Anterior cingulate cortex (tissue), 58 donors: ENCODE measurements at places on chromosomes 16 and 17.
A peak's percentile ranks its signal among the peaks of the same experiment; 100 is the strongest.

DNA sequence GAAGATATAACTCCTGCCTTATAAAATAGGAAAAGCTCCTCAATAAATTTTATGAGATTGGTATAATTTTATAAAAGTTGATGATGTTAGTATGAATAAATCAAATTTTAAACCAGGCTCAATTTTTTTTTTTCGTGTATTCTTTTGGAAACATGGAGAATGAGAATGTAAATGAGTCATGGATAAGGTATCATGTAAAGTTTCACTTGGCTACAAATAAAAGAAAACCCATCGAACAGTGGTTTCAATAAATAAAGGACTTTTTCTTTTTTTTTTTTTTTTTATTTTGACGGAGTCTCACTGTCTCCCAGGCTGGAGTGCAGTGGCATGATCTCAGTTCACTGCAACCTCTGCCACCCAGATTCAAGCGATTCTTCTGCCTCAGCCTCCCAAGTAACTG, 67.3 kb downstream of the PHKB start:
- no peak for DNase-seq

GRCh38 chr16:28884045-28884444, 5.8 kb downstream of the ATP2A1 start:
- DNase-seq = no peak

DNA sequence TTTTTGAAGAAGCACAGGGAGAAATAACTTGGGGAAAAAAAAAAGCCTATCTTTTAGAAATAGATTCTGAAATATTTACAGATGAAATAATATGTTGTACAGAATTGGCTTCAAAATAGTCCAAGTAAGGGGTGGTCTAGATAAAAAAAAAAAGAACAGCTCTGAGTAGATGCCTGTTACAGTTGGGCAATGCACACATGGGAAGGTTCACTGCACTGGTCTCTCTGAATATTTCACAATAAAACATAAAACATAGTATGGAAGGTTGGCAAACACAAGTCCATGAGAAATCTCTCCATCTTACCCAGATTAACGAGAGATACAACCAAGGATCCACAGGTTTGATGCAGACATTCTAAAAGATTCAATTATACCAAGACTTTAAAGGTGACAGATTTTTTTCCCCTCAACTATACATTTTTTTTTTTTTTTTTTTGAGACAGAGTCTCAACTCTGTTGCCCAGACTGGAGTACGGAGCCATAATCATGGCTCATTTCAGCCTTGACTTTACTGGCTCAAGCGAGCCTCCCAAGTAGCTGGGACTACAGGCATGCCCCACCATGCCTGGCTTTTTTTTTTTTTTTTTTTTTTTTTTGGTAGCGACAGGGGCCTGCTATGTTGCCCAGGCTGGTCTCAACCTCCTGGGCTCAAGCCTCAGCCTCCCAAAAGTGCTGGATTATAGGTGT, 58.0 kb downstream of the KANSL1 start:
- no peak for DNase-seq

GRCh38 chr17:73971127-73971526, 232.4 kb upstream of the RPL38 start:
- DNase-seq = no peak

DNA sequence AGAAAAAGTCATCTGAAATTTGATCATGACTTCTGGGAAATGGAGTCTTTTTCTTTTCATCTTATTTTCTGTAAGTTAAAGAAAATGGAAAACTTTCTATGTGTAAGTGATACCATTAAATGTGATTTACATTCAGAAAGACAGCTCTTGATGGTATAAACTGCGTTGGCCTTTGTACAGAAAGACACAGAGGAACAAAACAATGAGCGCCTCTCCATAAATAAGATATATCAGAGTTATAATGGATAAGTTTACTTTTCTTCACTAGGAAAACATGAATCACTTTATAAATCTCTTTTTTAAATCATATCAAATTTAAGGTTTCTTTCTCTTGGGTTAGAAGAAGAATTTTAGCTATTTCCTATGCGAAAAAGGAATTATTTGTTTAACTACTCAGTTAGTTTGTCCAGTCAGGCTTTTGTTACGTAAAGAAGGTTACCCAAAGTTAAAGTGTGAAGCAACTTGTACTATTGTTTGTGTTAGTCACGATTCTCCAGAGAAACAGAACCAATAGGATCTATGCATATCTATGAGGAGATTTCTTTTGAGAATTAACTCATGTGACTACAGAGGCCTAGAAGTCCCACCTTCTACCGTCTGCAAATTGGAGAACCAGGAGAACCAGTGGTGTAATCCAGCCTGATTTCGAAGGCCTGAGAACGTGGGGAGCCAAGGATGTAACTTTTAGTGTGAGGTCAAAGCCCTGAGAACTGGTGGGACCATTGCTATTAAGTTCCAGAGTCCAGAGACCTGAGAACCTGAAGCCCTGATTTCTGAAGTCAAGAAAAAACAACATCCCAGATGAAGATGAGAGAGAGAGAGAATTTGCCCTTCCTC, 295.4 kb upstream of the KCNJ16 start:
- DNase-seq = no peak

DNA sequence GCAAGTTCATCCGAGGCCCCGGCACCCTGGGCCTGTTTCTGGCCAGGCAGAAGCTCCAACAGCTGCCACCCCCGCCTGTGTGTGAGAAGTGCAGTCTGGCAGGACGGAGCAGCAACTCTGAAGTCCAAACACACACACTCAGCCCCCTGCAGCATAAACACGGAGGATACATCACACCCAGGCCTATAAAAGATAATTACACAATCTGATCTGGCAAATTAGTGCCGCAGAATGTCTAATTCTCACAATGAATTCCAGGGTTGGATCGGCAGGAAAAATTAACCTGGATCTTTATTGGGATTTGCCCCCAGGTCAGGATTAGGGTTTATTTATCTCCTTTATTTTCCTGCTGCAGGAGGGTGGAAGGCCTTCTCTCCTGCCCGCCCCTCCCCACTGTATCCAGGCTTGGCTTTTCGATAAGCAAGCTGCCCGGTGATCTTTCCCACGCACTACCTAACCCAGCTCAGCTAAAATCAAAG, 311.4 kb downstream of the SOX9 start:
- DNase-seq = no peak

DNA sequence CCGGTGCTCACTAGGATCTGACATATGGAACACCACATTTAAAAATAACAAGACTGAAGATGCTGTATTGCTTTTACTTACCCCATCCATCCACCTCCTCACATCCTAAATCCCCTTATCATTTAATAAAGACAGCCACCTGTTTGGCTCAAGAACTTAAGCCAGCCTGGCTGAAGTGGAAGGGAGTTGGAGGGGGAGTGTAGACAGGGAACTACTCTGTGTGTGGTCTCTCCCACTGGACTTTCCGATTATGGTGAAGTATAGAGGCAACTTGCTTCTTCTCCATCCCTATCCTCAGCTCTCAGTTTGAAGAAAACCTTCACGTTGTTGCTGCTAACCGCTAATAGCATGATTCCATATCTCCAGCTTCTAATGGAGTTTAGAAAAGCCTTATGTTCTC, 313.4 kb downstream of the CDH11 start:
- DNase-seq = no peak

GRCh38 chr16:86835982-86836381, 257.6 kb downstream of the FOXL1 start:
- DNase-seq = no peak

DNA sequence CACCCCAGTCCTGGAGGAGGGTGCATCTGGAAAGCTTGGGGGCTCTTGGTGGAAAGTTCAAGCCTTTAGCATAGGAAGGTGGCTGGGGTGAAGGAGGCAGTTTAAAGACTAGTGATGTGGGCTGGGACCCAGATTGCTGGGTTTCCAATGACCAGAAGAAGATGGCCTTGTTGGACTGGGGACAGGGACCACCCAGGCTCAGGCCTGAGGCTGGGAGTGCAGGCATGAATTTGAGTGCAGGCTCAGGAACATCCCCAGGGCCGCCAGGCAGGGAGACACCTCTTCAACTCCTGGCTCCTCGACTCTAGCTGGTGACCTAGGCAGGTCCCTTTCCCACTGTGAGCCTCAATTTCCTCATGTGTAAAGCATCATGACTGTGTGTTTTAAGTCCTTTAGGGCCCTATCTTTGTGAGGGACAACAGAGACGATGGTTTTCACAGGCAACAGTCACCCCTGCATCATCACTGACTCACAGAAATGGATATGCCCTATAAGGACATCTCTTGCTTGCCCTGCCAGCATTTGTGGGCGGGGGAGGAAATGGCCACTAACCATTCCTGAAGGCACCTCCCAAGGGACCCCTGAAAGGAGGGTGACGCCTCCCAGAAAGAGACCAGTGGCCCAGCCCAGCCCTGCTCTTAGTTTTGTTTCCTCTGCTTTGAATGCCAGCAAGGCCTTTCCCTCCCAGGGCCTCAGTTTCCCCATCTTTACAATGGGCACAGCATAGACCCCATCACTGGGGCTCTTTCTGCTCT, 11.1 kb downstream of the NLRC5 start:
- no peak for DNase-seq

DNA sequence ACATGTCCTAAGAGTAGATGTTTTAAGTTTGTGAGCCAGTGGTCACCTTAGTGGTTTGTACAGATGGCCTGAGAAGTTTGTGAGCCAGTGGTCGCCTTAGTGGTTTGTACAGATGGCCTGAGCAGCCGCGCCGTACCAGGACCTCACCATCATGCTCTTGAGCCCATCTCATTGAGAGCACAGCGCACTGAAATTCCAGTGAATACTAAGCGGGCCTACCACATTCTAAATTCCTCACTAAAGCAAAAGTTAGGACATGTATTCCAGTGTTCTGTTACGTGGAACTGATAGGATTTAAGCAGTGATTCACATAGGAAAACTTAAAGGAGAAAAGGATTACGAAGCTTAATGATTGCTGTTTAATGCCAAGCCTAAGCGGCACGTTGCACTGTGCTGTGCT, 3.9 kb downstream of the USP10 start:
- DNase-seq = no peak

- no peak for DNase-seq
Measured at GRCh38 chr16:84648595-84649510, 542 bp downstream of the KLHL36 start.

DNA sequence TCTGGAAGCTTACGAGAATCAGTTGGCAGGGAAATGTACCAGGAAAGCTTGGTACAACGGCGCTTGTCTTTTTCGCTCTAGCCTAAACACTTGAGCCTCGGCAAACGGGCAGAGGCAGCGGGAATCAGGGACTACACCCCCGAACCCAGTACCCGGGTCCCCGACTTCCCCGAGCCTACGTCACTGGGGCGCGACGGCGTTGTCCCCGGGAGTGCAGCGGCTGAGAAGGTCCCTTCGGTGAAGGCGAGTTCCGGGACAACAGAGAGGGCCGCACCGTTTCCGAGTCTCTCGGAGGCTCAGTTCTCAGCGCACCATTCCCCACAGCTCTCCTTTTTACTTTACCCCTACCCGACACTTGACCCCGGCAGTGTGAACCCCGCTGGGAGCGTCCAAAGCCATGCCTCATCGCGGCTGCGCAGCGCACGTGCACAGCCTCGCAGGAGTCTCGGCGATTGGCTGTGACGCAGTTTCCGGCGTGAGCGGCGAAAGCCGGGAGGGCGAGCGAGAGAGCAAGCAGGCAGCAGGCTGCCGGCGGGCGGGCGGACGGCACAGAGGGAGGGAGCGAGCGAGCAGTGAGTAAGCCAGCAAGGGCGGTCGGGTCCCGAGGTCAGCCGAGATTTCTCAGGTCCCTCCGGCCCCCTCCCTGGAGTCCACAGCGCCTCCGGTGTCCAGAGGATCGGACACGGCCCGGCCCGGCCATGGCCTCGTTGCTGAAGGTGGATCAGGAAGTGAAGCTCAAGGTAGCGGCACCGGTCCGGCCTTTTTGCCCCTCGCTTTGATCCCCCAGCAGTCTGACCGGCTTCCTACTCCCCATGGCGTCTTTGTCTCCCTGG, at the start of gene PSME3:
Gene PSME3, plus strand, starts transcription at position 464 of the 833 bp plus-strand sequence. Its CDS starts 235 bp downstream, at position 699.
- DNase-seq = peak; percentile 89

DNA sequence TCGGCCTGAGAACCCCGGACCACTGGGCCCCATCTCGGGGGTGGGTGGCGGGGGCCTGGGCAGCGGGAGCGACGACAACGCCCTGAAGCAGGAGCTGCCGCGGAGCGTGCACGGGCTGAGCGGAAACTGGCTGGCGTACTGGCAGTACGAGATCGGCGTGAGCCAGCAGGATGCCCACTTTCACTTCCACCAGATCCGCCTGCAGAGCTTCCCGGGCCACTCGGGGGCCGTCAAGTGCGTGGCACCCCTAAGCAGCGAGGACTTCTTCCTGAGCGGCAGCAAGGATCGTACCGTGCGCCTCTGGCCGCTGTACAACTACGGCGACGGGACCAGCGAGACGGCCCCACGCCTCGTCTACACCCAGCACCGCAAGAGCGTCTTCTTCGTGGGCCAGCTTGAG, 8.9 kb upstream of the SERPINF2 start:
- no peak for DNase-seq

DNA sequence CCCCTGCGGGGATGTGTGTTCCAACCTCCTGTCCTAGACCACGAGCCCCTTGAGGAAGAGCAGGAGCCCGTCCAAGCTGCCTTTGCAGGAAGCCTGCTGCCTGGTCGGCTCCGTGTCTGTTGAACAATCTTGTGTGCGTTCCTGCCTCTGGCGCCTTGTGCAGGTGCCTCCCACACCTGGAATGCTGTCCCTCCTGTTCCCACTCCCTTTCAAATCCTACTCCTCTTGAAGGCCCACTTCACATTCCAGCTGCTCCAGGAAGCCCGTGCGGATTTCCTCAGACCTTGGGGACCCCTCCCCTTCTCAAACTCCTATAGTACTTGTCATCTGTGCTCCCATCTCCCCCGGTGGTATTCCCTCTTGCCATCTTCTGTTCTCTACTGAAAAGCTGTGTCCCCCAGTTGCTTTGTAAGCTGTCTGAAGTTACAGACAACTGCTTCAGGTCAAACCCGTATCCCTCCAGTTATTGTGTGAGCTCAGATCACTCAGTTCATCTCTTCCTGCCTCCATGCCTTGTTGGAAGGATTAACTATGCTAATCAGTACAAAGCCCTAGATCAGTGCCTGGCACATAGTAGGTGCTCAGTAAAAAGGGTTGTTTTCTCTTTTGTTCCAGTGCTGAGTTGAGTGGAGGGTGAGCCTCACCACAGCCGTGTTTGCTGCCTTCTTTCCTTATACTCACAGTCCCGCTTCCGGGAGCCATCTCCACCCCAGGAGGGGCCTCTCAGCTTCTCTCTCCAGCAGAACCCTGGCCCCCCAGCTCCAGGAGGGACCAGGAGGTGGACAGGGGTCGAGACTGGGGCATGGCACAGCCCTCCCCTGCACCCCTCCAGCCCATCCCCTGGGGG, 241.8 kb upstream of the CIBAR2 start:
- DNase-seq = no peak

- no peak for DNase-seq
Measured at GRCh38 chr16:74297145-74297665, 591 bp downstream of the PSMD7 start.
